ENCODE measurements at places on chromosomes 1 and 21.

DNA sequence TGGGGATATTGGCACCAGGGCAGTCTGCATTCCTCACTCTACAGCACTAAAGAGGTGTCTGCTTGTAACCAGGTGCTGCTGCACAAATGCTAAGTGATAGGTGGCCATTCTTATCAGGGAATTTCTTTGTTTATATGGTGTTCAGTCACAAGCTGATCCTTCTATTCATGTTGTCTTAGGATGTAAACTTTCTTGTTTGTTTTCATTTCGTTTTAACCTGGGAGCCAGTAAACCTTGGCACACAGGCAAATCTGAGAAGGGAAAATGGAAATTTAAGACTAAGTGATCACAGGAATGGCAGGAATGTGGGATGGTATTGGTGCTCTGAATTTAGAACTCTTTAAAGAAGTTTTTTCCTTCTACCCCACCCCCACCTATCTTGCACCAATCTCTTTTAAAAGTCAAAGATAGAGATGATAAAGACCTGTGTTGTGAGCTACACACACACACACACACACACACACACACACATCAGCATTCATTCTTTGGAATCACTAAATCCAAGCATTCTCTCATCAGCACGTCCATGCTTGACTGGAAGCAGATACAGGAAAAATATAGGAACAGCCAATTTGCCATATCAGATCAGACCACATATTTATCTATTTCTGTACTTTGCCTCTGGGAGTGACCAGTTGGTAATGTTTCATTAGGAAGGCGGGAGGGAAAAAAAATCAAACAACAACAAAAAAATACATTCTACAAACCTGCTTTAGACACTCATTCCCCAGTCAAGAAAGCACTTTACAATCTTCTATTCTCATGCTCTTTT is 451.4 kb upstream of the ADGRL2 start:
- DNase-seq = peak; percentile 73

DNA sequence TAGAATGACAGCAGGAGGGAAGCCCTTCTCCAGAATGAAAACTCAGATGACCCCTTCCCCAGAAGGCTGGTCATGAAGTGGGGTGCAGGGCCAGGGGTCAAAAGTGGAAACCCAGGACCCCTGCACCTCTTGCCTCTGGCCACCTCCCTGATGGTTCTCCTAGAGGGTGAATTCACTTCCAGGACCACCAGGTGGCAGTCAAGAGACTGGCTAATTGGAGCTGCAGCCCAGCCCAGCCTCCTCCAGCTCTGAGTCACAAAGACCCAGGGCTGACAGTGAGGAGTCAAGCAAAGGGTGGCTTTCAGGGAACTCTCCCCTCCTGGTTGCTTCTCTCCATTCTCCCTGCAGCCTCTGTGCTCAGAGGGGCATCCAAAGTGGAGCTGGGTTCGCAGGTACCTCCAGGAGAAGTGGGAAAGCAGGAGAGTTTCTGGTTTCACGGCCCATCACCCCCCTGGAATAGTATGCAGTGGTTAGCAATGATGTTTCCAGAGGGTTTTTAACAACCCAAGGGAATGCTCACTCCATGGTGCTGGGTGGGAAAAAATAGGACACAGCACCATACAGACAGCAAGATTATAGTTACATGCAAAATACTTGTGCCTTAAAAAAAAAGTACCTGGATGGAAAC is 6.1 kb upstream of the EPHB2 start:
- DNase-seq = peak; percentile 67

DNA sequence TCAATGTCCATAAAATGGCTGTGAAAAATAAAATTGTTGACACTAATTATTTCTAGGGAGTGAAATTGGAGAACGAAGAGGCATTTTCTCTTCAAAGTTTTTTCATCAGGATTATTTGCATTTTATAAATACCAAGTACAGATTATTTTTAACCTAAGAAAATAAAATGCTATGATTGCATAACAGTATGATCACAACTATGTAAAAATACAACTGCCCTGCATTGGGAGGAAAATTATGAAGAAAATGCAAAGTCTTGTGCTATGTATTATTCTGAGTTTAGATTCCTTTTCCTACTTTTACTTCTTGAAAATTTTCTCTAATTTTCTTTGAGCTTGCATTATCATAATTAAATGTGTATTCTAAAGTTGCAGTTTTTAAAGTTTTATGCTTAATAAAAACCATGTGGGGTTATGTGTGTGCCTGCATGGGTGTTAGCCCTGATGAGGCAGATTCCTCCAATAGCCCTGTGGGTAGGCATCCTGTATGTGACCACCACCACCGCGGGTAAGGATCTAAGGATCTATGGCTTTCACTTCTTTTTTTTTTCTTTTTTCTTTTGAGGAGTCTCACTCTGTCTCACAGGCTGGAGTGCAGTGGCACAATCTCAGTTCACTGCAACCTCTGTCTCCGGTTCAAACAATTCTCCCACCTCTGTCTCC is 24.7 kb downstream of the STX6 start:
- DNase-seq = no peak

- no peak for DNase-seq
These were observed 1.9 kb downstream of the FAM110D start for GRCh38 chr1:26160527-26161414.

GRCh38 chr1:245869847-245870246 is 637.2 kb downstream of the SMYD3 start:
- no peak for DNase-seq

- DNase-seq = no peak
These were observed 21.7 kb downstream of the CNN3 start for GRCh38 chr1:94905207-94905606.

GRCh38 chr1:178282949-178283367 is 189.1 kb downstream of the RASAL2 start:
- peak; percentile 34 for DNase-seq

DNA sequence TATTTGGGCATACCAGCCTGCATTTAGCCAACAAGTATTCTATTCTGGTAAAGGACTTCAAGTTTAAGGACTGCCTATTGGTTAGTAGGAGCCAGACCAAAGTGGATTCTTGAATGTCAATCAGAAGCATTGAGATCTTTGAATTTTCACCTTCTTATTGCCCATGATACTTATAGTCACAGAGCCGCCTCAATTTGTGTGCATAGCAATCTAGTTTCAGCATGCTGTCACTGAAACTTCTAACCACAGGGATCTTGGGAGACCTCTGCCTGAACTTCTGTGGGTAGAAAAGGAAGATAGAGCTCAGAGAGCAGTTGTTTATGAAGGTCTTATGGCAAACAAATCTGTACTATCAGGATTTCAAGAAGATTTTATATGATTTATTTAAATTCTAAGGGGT is 501.4 kb upstream of the USP24 start:
- DNase-seq = no peak

- DNase-seq = no peak
These were observed 247.6 kb downstream of the TM2D1 start for GRCh38 chr1:61477301-61477700.

DNA sequence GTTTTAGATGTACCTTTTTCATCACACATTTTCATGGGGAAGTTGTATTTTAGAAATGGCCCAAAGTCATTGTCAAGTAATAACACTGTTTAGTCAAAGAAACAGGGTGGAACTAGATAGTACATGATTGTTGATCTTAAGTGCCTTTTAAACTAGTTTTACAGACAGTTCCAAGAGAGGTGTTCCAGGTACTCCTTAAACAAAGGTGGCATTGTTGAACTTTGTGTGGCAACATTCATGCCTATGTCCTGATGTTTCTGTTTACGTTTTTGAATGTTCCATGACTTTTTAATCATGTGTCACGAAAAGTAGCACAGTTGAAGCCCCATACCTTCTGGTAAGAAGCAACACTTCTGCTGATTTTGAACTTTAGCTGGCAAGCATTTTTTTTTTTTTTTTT is 9.1 kb upstream of the SH3D21 start:
- no peak for DNase-seq

GRCh38 chr1:56345831-56346230 is 233.5 kb downstream of the PLPP3 start:
- no peak for DNase-seq

DNA sequence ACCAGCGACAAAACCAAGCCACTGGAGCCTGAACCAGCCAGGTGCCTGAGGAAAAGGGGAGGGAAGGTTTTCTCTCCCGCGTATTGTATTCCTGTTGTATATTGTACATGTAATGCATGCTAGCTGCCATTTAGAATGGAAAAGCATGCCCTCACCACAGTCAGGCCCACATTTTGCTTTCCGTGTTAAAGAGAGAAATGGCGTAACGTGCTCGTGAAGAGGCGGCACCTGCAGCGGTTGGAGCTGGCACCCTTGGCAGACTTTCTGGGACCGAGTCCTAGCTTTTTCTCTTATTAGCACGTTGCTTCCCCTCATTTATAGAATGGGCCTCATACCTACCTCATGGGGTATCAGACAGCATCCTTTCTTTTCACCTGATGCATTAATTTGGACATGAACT is 135.3 kb upstream of the IRF2BP2 start:
- no peak for DNase-seq

- no peak for DNase-seq
These were observed 9.8 kb downstream of the PADI3 start for GRCh38 chr1:17258758-17259130.

GRCh38 chr1:16208270-16208987 is 4.0 kb downstream of the ARHGEF19 start:
- DNase-seq = no peak

DNA sequence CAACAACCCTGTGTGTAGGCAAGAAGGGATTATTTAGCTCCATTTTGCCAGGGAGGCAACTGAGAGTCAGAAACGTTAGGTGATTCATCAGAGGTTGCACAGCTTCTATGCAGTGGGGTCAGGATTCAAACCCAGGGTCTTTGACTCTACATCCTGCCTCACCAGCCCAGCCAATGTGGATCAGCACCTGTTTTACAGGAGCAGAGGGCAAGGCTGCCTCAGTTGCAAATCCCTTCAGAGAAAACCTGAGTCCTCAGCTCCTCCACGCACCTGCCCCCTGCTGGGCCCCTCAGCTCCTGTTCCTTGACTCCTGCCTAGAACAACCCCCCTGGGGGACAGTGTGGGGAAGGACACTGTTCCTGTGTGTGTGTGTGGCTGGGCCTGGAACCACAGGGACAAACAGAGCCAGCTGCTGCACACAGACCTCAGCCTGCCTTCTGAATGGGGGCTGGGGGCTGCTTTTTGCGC is 61.6 kb downstream of the LRRN2 start:
- no peak for DNase-seq

GRCh38 chr1:36845802-36846201 is 188.5 kb downstream of the GRIK3 start:
- no peak for DNase-seq

DNA sequence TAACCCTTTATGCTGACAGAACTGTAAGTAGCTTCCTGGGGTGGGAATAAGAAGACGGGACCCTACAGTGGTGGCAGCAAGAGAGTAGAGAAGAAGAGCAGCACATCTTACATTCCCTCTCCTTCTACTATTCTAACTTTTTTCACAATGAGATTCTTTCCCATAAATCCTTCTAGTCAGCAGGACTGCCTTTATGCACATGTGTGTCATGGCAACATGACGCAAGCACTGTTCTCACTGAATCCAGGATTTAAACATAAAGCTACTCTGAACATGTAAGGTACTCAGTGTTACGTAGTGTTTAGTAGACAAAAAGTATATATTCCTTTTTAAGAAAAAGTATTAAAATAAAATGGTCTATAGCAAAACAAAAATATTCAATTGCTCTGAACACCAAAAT is 309.7 kb upstream of the LYPLAL1 start:
- no peak for DNase-seq

GRCh38 chr1:24878775-24879742 is 51.0 kb downstream of the RUNX3 start:
- DNase-seq = no peak

DNA sequence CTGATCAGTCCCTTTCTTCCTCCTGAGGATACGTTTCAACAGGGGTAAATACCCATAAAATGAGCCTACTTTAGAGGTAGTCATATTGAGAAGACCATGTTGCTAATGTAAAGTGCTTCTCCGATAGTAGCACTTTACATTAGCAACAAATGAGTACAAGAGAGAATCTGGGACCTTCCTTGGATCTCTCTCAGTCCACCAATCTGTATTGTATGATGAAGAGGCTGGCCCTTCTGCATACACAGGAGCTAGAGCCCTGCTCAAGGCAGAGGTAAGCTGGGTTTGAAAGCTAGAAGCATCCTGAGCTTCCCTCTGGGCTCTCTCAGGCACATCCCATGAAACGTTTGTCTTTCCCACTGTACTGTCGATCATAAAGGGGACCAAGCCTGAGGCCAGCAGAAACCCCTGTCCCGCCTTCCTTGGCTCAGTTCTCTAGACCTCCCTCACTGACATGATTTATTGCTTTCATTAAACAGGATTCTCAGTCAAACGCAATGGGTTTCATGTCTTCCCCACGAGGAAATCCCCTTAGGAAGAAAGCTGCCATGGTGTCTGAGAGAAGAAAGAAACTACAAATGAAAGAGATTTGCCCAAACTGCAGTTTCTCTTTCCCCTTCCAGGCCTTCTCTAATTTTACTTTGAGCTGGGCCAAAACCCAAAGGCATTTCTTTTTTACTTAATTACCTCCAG is 62.8 kb upstream of the BCAR3 start:
- DNase-seq = no peak

DNA sequence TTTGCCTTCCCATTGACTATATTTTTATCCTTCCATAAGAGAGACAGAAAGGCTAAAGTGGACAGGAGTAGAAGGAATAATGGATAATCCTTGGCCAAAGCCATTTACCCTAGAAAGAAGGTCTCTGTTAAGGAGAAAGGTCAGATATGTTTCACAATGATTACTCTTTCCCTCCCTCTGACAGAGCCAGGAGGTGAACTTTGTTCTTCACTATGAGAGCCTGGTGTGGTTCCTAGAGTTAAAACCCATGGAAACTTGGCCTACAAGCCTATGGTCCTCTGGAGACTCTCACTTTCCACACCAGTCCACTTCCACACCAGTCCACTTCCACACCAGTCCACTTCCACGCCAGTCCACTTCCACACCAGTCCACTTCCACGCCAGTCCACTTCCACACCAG is 479.9 kb upstream of the ZP4 start:
- DNase-seq = no peak

- DNase-seq = peak; percentile 77
These were observed 128.5 kb upstream of the ERRFI1 start for GRCh38 chr1:8154621-8155052.

GRCh38 chr1:56374026-56374974 is 205.1 kb downstream of the PLPP3 start:
- no peak for DNase-seq

DNA sequence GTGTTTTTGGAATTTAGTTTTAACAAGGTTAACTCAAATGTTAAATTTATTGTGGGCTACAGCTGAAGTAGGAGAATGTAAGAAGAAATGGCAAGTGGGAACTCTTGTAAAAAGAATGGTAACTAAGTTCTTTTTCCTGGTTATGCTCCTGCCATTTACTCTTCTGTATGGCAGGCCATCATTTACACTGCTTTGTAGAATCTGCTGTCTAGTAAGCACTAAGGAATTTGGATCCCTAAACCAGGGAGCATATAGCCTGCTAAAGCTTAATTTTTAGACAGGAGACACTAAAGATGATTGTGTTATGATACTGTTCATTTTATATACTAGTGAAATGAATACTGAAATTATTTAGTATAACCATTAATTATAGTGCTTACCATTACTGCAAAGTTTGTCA is 85.3 kb downstream of the CAMTA1 start:
- no peak for DNase-seq

- no peak for DNase-seq
These were observed 282.4 kb upstream of the SGIP1 start for GRCh38 chr1:66251546-66251945.

All from Caki2 (cell line).